Inflammatory macrophage treated with lipopolysaccharide for 4 hours (primary cell): ENCODE measurements at places on chromosomes 3 and 15.

GRCh38 chr3:102224171-102224570 lies 210.6 kb upstream of the ZPLD1 start:
- DNase-seq: peak; percentile 50

GRCh38 chr3:53941950-53942349 lies 50.3 kb upstream of the SELENOK start:
- no peak for DNase-seq

GRCh38 chr15:97652700-97653167 lies 307.8 kb upstream of the ARRDC4 start:
- no peak for DNase-seq

DNA sequence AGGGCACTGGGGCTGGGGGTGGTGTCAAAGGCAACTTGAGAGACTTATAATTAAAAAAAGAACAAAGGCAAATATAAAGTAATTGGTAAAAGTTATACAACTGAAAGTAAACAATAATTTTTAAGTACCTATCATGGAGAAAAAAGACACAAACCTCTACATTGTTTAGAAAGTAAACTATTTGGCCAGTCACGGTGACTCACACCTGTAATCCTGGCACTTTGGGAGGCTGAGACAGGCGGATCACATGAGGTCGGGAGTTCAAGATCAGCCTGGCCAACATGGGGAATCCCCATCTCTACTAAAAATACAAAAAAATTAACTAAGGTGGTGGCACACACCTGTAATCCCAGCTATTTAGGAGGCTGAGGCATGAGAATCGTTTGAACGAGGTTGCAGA lies 25.8 kb downstream of the RPSA start:
- DNase-seq: no peak

DNA sequence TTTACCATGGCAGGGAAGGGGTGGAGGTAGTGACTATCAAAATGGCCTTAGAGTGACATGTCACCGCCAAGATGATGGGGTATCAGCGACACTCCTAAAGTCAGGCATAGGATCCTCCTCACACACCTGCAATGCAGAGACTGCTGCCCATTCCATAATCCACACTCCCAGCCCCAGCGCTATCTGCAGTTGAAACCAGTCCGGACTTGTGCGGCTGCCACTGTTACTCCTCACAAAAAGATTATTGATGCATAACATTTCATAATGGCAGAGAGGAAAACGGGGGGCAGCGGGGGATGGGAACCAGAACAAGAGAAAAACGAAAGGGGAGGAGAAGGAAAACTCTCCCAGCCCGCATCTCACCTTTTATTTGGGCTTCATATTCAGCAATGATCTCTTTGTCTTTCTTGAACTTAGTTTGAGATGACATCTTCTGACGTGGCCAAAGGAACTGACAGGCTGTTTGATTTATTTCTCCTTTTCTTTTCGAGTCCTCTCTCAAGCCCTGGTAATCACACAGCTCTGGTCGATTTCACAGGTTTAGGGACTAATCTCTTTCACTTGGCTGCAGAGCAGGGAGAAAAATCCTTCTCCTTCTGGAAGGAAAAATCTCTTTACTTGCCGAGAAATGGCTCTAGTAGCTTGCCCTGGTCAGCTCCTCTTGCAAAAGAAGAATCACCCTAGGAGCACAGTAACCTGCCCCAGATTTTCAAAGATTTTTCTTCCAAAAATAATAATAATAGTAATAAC lies 749 bp downstream of the SRGAP3 start:
- DNase-seq: peak; percentile 14

DNA sequence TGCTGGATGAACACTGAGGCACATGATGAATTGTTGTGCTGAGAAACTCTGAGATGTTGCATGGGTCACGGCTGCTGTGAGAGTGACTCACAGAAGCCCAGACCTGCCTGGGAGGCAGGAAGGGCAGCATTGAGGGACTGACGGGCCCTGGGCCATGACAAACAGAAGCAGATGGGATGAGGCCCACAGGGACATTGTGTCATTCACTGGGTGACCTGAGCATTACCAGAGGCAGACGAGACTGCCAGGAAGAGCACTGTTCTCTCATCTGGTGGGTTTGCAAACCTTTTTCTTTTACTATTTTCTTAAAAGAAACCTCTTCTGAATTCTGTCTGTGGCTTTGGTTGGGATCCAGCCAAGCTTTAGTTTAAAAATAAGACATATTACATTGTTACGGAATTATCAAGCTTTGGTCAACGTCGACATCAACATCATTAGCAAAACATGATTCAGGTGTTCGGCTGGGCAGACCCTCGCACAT lies 67.8 kb downstream of the BDH1 start:
- DNase-seq: no peak

DNA sequence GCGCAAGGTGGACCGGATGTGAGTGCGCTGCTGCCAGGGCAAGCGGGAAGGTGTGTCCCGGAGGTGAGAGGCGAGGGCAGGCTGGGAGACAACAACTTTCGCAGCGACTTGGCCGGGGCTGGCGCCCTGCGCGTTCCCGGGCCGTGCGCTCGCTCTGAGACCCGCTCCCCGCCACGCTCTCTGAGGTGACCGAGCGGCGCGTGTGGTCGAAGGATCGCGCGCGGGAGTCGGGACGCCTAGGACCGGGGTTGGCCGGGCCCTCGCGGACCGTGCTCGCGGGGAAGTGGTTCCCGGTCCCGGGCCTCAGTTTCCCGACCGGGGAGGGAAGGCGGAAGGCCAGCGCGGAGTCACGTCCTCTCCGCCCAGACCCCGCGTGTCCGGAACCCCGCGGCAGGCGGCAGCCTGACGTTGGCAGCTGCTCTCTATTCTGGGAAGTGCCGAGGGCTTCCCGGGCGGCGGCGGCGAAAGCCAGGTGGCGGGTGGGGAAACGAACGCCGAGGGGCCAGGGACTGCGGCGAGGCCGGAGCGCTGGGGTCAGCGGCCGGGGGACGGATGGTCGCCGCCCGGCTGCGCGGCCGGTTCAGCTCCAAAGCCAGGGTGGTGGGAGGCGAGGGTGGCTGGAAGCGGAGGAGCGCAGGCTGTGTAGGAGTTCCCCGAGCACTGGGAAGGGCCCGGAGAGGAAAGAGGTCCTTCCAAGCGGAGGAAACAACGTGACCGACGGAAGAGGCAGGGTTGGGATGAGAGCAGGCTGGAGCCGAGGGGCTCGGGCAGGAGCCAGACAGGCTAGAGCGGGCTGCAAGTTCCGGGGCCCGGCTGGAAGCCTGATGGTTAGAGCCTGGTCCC lies 1.0 kb upstream of the IGF2BP2 start:
- DNase-seq: no peak

GRCh38 chr15:59687836-59688235 lies 1.3 kb downstream of the BNIP2 start:
- peak; percentile 78 for DNase-seq

DNA sequence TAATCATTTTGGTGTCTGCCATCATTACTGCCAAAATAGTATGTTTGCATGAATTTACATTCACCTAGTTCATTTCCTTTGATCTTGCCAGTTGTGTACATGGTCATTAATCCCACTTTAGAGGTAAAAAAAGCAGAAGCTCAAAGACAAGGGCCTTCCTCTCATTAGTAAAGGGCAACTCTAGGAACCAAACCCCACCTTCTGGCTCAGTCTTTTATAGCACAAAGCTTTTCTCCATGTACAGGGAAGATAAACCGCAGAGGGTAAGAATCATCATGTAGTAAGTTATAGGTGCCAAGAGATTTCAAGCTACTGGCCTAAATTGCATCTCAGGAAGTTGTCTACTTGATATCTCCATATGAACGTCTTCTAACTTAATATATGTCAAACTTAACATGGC lies 19.3 kb upstream of the SPG21 start:
- DNase-seq: peak; percentile 51

GRCh38 chr15:39468331-39468730 lies 112.5 kb upstream of the THBS1 start:
- peak; percentile 85 for DNase-seq

- peak; percentile 67 for DNase-seq
These were observed 21.3 kb upstream of the P2RY13 start for GRCh38 chr3:151350656-151351055.

DNA sequence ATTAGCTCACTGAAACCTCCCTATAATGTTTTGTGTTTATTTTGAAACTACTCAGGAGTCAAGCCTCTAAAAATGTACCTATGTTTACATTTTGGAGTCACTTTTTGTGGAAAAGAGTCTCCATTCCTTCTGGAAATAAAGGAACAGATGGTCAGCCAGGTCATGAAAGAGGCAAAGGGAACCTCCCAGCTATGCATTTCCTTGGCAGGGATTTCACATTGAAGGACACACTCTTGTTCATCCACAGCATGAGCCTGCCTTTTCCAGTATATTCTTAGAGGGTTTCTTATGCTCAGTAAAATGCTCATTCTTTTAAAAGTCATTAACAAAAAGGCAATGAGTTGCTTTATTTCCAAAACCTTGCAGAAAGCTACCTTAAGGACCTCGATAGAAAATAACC lies 20.8 kb downstream of the STAC start:
- DNase-seq: no peak
